ENCODE measurements at places on chromosomes 5 and 9. TPM values are rescaled to one million over a fixed set of nuclear protein-coding genes. Genes with fewer than 3 reads are reported as not detected.

LCN9 gene
- total RNA-seq: not detected

GRCh38 chr5:160452036-160452435 is 30.4 kb downstream of the PTTG1 start:
- H3K36me3 ChIP-seq: no peaks in the 10 kb centered on the region
- DNase-seq: no peak
- no peaks in the 10 kb centered on the region for H3K27me3 ChIP-seq

IARS1 gene
- 227 TPM for total RNA-seq

FBP1 gene
- total RNA-seq: 0.53 TPM

- no peaks in the 10 kb centered on the region for H3K4me1 ChIP-seq
- no peak overlapping the region for H3K4me3 ChIP-seq
- no peaks in the 10 kb centered on the region for H3K27me3 ChIP-seq
- no peak for DNase-seq
These were observed 647.3 kb downstream of the BRINP1 start for GRCh38 chr9:118721923-118722322.

DNA sequence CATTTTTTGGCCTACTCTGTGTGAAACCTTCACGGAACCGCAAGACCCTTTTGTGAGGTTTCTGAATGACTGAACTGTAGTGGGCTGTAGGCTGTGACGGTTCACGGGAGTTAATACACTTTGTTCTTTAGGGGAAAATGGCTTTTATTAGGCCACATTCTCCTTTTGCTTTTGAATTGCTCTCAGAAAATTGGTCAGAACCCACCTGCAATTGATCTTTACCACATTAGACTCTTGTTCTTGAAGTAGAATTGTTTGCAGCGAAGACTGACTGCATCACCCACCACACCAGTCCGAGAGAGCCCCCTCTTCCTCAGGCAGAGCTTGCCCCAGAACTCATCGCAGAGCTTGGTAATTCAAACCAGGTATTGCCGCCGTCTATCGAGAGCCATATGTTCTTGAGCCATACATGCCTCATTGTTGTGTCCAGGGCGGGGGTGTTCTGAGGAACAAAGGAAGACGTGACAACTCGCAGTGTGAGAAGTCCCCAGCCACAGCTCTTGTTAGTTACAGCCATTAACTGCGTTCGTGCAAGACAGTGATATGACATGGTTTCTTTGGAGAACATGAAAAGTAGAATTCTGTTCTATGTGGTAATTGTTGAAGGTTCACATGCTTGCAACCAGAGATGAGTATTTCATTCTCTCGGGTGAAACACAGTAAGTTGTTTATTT is 166.4 kb upstream of the OTULINL start:
- no peak overlapping the region for H3K27ac ChIP-seq
- H3K4me3 ChIP-seq: no peak overlapping the region
- peaks cover 31% of the 10 kb centered on the region for H3K4me1 ChIP-seq
- no peaks in the 10 kb centered on the region for H3K36me3 ChIP-seq
- DNase-seq: no peak

CYSRT1 gene
- 0.66 TPM for total RNA-seq

RNF44 gene
- total RNA-seq: 56.8 TPM

MEGF10 gene
- total RNA-seq: not detected

DIPK1B gene
- not detected for total RNA-seq

IRX2 gene
- not detected for total RNA-seq

DNA sequence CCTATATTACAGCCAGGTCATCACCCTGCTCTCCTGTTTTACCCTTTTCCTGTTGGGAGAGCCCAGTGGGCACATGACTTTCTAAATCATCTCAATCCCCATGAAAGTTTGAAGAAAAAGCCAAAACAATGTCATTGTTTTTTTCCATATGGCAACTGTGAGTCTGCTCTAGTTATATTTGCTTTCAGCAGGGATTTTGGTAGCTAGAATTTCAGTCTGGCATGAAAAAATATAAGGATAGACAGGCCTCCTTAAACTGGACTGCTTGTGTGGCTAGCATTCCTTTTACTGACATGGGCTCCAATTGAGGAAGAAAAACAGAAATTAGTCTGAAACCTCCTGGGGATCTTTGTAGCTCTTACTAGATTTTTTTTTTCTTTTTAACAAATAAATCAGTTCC is 25.6 kb downstream of the MOCS2 start:
- H3K4me3 ChIP-seq: no peak overlapping the region
- peaks cover 2% of the 10 kb centered on the region for H3K4me1 ChIP-seq
- H3K27me3 ChIP-seq: no peaks in the 10 kb centered on the region
- no peaks in the 10 kb centered on the region for H3K36me3 ChIP-seq
- H3K27ac ChIP-seq: no peak overlapping the region
- DNase-seq: no peak

GRCh38 chr9:94867842-94868312 is 141.4 kb downstream of the AOPEP start:
- no peak overlapping the region for H3K4me3 ChIP-seq
- H3K36me3 ChIP-seq: no peaks in the 10 kb centered on the region
- no peak overlapping the region for H3K27ac ChIP-seq
- H3K27me3 ChIP-seq: no peaks in the 10 kb centered on the region
- H3K4me1 ChIP-seq: peaks cover 26% of the 10 kb centered on the region

DNA sequence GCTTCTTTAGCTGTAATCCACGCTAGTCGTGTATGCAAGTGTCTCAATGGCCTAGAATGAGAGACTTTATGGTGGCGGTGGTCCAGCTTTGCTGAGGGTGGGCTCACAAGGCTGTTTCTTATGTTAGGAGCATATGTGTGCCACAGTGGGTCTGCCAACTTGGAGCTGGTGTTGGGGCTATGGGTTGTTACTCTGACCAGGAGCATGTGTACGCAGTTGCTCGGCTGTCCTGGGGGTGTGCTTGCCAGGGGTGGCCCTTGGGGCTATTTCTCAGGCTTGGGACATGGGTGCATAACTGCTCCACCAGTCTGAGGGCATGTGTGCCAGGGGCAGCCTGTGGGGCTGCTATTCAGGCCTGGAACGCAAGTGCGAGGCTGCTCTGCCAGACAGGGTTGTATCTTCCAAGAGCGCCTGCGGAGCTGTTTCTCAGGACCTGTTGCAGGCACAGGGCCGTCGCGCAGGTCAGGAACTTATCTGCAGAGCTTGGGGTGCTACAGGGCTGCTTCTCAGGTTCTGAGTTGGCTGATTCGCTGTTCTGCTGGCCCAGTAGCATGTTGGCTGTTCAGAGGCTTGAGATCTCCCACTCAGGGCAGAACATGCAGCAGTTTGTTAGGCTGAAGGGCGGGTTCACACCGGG is 187.9 kb upstream of the TLX3 start:
- DNase-seq: no peak
- H3K4me3 ChIP-seq: no peak overlapping the region
- no peaks in the 10 kb centered on the region for H3K4me1 ChIP-seq
- no peaks in the 10 kb centered on the region for H3K36me3 ChIP-seq

TSSK1B gene
- not detected for total RNA-seq

GRCh38 chr9:78021697-78022096 is 9.9 kb downstream of the GNAQ start:
- peaks cover 18% of the 10 kb centered on the region for H3K4me1 ChIP-seq
- no peak for DNase-seq
- no peaks in the 10 kb centered on the region for H3K36me3 ChIP-seq
- no peak overlapping the region for H3K4me3 ChIP-seq
- H3K27ac ChIP-seq: no peak overlapping the region
- no peaks in the 10 kb centered on the region for H3K27me3 ChIP-seq

SPAAR gene
- total RNA-seq: not detected

DNA sequence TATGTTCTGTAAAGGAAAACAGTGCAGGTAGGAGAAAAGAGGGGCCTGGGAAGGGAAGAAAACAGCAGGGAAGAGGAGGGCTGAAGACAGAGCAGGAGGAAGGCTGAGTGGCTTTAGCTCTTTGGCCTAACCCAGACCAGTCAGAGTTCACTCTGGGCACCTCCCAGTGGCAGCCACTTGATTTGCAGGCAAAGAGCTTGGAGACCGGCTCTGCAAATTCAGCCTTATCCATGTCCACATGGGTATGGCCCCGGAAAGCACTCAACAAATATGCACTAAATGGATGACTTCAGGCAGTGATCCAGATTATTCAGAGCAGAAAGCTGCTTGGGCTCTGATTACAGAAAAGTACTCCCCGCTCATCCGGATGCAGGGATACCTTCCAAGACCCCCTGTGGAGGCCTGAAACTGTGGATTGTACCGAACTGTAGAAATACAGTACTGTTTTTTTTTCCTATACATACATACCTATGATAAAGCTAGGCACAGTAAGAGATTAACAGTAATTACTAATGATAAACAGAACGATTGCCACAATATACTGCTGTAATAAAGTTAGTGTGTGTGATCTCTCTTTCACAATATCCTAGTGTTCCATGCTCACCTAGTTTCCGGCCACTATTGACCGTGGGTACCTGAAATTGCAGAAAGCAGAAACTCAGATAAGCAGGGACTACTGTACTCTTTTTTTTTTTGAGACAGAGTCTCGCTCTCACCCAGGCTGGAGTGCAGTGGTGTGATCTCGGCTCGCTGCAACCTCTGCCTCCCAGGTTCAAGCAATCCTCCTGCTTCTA is 4.6 kb upstream of the RNU6ATAC start:
- no peaks in the 10 kb centered on the region for H3K4me1 ChIP-seq
- H3K27me3 ChIP-seq: no peaks in the 10 kb centered on the region
- H3K27ac ChIP-seq: no peak overlapping the region
- H3K36me3 ChIP-seq: no peaks in the 10 kb centered on the region
- DNase-seq: no peak

MARCHF11 gene
- total RNA-seq: not detected

SSNA1 gene
- 118 TPM for total RNA-seq

MARVELD2 gene
- 0.40 TPM for total RNA-seq

GRCh38 chr9:111038331-111039230 is at the start of gene LPAR1:
LPAR1 (minus strand) TSS chr9:111038470; CDS start chr9:110972117, 66,353 bp downstream.
- H3K27me3 ChIP-seq: no peaks in the 10 kb centered on the region
- no peaks in the 10 kb centered on the region for H3K36me3 ChIP-seq
- H3K27ac ChIP-seq: no peak within 1 kb of the TSS
- no peaks in the 10 kb centered on the region for H3K4me1 ChIP-seq
- DNase-seq: no peak

- no peak overlapping the region for H3K4me3 ChIP-seq
- H3K4me1 ChIP-seq: peaks cover 17% of the 10 kb centered on the region
- no peak for DNase-seq
- no peaks in the 10 kb centered on the region for H3K27me3 ChIP-seq
These were observed 3.5 kb downstream of the TMEM38B start for GRCh38 chr9:105697871-105698270.

DNA sequence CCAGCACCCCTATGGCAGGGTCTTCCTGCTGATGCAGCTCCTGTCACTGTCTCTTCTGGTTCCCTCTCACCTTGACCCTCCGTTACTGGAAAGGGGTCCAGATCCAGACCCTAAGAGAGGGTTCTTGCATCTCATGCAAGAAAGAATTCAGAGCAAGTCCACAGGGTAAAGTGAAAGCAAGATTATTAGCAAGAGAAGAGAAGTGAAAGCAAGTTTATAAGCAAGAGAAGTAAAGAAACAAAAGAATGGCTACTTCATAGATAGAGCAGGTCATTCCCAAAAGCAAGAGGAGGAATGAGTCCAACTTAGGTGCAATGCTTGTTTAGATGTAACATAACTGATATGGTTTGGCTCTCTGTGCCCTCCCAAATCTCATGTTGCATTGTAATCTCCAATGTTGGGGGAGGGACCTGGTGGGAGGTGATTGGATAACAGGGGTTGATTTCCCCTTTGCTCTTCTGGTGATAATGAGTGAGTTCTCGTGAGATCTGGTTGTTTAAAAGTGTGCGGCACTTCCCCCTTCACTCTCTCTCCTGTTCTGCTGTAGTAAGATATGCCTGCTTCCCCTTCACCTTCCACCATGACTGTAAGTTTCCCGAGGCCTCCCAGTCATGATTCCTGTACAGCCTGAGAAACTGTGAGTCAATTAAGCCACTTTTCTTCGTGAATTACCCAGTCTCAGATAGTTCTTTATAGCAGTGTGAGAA is 183.3 kb downstream of the MED10 start:
- no peaks in the 10 kb centered on the region for H3K4me1 ChIP-seq
- no peak overlapping the region for H3K27ac ChIP-seq
- H3K27me3 ChIP-seq: no peaks in the 10 kb centered on the region
- no peak for DNase-seq
- H3K4me3 ChIP-seq: no peak overlapping the region

DNA sequence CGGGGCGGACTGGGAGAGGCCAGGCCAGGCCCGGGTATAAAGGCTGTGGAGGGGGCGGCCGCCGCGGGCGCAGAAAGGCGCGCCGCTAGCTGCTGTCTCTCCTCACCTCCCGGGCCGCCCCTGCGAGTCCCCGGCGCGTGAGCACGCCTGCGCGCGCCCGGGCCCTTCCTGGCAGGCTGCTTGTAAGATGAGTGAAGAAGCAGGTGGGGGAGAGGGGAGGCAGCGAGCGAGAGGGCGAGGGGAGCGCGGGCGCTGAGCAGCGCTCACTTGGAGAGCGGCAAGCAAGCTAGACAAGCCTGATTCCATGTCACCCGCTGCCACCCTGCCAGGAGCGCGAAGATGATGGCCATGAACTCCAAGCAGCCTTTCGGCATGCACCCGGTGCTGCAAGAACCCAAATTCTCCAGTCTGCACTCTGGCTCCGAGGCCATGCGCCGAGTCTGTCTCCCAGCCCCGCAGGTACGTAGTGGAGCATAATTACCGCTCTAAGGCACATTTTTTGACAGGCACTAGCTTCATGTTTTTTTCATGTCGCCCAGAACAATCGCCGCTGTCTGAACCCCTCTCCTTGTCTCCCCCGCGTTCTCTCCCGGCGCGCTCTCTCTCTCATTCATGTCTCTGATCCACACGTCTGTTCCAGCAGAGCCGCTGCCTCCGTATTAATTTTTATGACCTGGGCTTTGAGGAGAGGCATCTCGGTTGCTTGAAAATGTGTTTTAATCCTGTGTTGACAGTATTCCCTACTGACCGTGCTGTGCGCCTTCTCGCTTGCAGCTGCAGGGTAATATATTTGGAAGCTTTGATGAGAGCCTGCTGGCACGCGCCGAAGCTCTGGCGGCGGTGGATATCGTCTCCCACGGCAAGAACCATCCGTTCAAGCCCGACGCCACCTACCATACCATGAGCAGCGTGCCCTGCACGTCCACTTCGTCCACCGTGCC is at the start of gene POU4F3:
Gene POU4F3, plus strand, starts transcription at position 66 of the 941 bp plus-strand sequence. Its CDS starts 274 bp downstream, at position 340.
- no peak within 1 kb of the TSS for H3K27ac ChIP-seq
- no peak within 1 kb of the TSS for H3K4me3 ChIP-seq
- no peak for DNase-seq
- H3K36me3 ChIP-seq: no peaks in the 10 kb centered on the region
- H3K27me3 ChIP-seq: peaks cover 21% of the 10 kb centered on the region
- H3K4me1 ChIP-seq: no peaks in the 10 kb centered on the region

CIZ1 gene
- total RNA-seq: 114 TPM

DNA sequence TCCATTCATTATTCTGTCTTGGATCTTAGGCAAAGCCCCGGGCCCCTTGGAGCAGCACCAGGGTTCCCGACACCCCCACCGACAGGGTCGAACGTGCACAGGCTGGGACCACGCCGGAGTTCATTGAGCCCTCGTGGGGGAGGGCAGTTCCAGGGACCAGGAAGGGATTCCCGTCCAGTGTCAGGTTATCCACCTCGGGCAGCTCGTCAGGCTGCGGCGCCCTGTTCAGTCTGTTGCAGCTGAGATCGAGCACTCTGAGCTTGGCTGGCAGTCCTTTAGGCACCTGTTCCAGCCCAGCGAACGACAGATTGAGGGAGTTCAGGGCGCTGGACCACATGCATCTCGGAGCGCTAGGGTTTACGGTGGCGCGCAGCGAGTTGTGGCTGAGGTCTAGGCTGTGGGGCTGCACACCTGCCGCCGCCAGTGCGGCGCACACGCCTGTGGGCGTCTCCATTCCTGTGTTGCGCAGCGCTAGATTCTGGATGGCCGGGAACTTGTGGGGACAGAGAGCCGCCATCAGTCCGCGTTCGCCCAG is 1.1 kb downstream of the CD14 start:
- H3K4me3 ChIP-seq: peak overlapping the region; percentile 74
- peak; percentile 51 for DNase-seq
- no peak overlapping the region for H3K27ac ChIP-seq
- H3K36me3 ChIP-seq: no peaks in the 10 kb centered on the region
- H3K27me3 ChIP-seq: no peaks in the 10 kb centered on the region

Measured in CD8-positive, alpha-beta memory T cell (primary cell).